ENCODE measurements at places on chromosomes 7 and 10. TPM values are rescaled to one million over a fixed set of nuclear protein-coding genes. Genes with fewer than 3 reads are reported as not detected.

DNA sequence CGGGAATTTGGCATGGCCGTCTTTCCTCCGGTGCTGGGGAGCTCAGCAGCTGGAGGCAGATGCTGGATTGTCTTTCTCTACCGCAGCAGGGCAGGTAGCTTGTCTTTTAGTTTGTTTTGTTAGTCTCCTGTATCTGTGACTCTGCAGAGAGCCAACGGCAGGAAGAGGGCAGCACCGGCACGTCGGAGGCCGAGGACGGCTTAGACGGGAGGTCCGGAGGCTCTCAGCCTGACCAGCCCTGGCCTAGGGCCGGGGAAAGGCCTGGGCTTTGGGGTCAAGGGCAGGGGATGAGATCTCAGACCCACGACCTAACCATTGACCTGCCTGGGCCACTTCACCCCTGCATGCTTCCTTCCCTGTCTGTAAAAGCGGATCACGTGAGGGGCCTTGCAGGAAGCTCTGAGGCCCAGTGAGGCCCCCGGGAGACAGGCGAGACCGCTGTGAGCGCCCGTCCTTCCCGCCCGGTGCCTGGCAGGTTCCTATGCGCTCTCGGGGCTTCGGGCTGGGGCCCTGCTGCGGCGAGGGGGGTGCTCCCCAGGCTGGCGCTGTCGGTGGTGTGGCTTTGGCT, 72.7 kb downstream of the LHPP start:
- DNase-seq = no peak

DNA sequence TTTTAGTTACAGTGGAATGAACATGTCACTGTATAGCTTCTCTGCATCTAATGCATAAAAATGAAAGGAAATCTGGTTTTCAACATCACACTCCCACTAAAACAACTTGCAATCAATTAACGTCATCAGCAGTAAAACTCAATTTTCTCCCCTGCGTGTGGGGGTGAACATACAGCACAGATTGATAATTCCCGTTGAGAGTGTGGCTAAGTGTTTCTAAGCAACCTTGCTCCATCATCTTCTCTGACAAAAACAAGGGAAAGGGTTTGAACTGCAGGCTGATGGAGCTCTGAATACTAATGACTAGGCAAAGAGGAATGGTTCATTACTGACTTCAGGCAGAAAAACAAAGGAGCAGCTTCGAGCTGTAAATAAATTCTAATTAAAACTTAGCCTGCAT, 238.3 kb downstream of the PARD3 start:
- no peak for DNase-seq

- DNase-seq = peak; percentile 77
Observed at GRCh38 chr10:58820861-58821751, 308.4 kb downstream of the BICC1 start.

GRCh38 chr7:77765906-77766800, 32.1 kb downstream of the TMEM60 start:
- no peak for DNase-seq

DNA sequence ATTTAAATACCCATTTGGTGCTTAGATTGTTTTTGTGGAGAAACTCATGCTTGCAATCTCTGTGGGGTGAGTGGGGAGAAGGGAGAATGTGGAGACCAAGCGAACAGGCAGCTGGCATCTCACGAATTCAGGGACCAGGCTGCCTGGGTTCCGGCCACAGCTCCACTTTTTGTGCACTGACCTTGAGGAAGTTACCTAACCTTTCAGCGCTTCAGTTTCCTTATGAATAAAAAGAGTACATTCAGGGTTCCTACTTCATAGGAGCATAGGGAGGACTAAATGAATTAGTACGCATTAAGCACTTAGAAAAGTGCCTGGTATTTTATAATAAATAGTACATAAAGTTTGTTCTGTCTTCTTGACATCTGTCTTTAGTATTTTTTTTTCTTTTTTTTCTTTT, 72.5 kb downstream of the PRTFDC1 start:
- no peak for DNase-seq

- no peak for DNase-seq
Observed at GRCh38 chr10:95579292-95579691, 18.1 kb upstream of the SORBS1 start.

- no peak for DNase-seq
Observed at GRCh38 chr7:139109983-139110411, 477 bp upstream of the ZC3HAV1 start.

DNA sequence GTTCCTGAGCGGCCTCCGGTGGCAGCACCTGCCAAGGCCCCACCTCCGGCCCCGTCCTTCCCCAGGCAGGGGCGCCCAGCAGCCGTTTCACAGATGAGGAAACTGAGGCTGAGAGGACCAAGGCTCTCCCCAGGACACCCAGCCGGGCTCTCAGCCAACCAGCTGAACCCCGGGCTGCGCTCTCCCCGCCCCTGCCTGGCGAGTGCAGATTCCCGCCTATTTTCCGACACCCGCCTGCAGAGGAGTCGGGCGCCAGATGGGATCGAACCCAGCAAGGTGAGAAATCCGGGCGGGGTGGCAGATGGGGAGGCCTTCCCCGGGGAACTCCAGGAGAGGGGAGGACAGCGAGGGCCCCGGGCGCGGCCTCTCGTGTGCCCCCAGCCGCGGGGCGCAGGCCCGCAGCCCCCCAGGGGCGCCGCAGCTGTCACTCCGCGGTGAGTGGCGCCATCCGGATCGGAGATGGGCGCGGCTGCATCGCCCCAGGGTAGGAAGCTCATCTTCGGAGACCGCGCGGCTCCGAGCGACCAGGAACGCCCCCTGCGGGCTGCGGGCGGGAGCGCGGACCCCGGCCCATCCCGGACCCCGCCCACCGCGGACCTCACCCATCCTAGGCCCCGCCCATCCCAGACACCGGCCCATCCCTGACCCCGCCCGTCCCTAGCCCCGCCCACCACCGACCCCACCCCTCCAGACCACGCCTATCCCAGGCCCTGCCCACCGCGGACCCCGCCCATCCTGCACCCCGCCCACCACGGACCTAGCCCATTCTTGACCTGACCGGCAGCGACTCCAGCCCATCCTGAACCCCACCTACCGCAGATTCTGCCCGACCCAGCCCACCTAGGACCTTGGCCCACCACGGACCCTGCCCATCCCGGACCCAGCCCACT, 90.3 kb downstream of the MICALL2 start:
- no peak for DNase-seq

DNA sequence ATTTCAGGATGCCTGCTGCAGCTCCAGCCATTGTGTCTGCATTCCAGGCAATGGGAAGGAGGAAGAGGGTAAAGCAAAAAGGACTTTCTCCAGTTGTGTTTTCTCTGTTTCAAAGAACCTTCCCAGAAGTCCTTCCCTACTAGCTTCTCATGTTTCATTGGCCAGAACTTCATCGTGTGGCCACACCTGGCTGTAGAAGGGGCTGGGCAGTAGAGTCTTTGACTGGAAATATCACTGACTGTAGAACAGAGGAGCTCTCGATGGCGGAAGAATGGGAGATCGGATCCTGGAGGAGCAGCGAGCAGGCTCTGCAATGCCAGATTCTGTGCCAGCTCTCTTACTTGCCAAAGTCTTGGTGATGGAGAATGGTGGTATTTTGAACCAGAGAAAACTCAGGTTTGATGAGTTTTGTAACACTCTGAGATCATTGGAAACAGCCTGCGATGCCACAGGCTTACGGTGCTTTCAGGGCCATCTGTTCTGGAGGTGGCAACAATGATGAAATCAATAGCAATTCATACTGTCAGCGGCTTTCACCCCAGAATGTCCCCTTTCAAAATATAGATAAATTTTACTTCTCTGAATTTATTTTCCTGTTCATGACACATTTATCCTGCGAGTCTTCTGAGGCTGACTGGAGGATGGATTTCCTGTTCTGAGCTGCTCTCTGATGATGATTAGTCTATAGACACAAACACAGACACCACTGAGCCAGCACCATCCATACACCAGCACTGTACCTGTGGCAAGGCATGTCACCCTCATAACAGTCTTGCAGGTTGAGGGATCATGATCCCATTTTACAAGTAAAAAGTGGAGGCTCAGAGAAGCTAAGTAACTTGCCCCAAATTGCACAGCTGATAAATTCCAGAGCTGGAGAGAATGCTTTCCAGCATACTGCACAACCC, 204.2 kb downstream of the EMX2 start:
- DNase-seq = no peak

DNA sequence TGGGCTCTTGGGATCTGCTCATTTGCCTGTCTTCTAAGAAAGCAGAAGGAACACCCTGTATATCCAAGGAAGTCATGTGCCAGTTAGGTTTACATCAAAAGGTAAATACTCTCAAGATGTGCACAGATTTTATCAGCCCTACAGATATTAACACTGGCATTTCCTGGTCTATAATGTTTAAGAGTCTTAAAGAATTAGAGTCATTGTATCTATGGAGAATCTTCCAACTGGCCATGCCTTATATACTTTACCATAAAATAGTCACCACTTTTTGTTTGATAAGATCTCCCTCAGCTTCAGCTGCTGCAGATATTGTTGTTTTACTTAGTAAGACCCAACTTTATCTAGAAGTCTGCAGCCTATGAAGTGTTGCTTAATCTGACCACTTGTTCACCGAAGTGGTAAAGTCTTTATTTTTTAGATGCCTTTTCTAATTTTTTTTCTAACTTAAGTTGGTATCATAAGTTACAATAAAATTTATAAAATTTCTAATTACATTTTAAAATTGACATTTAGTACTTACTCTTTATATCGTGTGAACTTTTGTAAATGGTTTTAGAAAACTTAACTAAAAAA, 58.5 kb downstream of the CPED1 start:
- no peak for DNase-seq

GRCh38 chr7:134787720-134788119, 8.3 kb downstream of the CALD1 start:
- no peak for DNase-seq

GRCh38 chr7:47418601-47419309, 163.2 kb downstream of the TNS3 start:
- peak; percentile 65 for DNase-seq

- peak; percentile 50 for DNase-seq
Observed at GRCh38 chr10:30284865-30285594, 64.0 kb downstream of the MTPAP start.

DNA sequence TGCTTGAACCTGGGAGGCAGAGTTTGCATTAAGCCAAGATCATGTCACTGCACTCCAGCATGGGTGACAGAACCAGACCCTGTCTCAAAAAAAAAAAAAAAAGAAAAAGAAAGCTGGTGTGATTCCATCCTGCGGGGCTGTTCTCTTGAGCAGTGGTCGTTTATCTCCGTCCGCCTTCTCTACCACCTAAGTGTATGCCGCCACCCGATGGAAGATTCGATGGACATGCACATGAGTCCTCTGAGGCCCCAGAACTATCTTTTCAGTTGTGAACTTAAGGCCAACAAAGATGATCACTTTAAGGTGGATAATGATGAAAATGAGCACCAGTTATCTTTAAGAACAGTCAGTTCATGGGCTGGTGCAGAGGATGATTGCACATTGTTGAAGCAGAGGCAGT, 65.7 kb downstream of the ABRAXAS2 start:
- DNase-seq = no peak

GRCh38 chr7:27745064-27745583, 5.2 kb downstream of the TAX1BP1 start:
- DNase-seq = peak; percentile 81

- peak; percentile 75 for DNase-seq
Observed at GRCh38 chr7:54705436-54705835, 53.6 kb downstream of the SEC61G start.

GRCh38 chr7:97008275-97008917, 3.0 kb downstream of the DLX6 start:
- DNase-seq = no peak

GRCh38 chr10:89837165-89838043, 136.0 kb downstream of the KIF20B start:
- no peak for DNase-seq

DNA sequence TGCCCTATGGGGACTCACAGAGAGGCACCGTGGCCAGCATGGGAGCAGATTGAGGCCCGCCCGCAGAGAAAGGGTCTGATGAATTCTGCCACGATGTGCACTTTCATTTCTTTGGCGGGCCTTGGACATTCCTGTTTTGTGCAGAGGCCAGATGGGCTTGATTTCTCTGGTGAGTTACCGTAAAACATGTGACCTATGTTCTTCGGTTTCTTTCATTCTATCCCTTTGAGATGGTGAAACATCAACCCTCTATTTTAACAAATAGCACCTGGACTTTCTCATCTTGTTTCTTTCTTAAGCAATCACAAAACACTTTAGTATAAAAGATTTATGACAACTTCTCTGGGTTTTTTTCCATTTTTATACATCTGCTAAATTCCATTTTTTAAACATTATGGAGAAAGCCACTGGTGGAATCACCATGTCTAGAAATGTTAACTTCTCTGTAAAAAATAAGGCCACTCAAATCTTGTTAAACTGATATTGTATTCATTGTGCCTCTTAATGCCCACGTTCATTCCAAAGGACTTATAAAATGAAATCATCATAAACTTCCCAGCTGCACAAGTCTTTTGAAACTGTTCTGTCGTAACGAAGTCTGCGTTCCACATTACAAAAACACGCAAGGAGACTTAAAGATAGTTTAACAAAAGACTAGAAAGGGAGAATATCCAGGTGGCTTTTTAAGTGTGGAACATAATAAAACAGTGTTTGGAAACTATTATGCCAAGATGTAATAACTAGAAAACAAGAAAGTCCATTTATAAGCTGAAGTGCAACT, 21.4 kb upstream of the ODAD2 start:
- DNase-seq = no peak

GRCh38 chr10:117373823-117374505, 1.3 kb downstream of the PDZD8 start:
- peak; percentile 46 for DNase-seq

DNA sequence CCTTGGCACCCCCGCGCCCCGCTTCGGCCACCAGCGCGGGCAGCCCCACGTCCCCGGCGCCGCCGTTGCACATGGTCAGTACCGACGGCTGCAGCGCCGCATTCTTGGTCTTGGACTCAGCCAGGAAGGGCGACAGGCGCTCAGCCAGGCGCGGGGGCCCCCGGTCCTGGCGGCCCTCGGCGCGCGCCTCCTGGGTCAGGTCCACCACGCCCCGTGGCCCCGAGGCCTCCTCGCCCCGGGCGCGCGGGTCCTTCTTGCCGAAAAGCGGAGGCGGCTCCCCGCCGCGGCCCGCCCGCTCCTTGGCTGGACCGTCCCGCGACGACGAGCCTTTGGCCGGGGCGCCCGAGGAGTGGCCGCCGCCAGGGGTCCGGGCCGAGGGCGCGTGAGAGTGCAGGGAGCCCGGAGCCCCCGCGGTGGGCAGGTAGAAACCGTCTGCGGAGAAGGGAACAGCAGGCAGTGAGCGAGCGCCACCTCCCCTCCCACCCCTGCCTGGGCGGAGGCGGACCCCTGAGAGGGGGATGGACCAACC, 34.7 kb downstream of the TNRC18 start:
- no peak for DNase-seq

- no peak for DNase-seq
Observed at GRCh38 chr10:101708870-101709269, 13.9 kb upstream of the FBXW4 start.

GRCh38 chr7:100584683-100585510, 1.0 kb downstream of the LRCH4 start:
- DNase-seq = peak; percentile 72

Gene ZNF365
- 8.2 TPM for total RNA-seq

Gene GTF2IRD1
- 10.5 TPM for total RNA-seq

Gene GIMAP4
- not detected for total RNA-seq

Gene GBX1
- not detected for total RNA-seq

Gene CPN1
- total RNA-seq = not detected

Gene BZW2
- 120 TPM for total RNA-seq

Gene BLNK
- not detected for total RNA-seq

Gene MSMB
- total RNA-seq = not detected

Gene EGFR
- 34.5 TPM for total RNA-seq

Gene TAS2R5
- 0.30 TPM for total RNA-seq

Gene CYP17A1
- total RNA-seq = not detected

Gene CACNB2
- not detected for total RNA-seq

Gene PAPSS2
- total RNA-seq = 16.6 TPM

Gene PPP1R9A
- total RNA-seq = 4.3 TPM

Gene CDHR3
- 5.0 TPM for total RNA-seq

Gene KDM7A
- 1.00 TPM for total RNA-seq

Gene ERLIN1
- total RNA-seq = 75.2 TPM
